ENCODE measurements at places on chromosomes 4 and X.

- DNase-seq, result no peak
Measured at GRCh38 chr4:54006755-54007154, 57.6 kb downstream of the CHIC2 start.

GRCh38 chr4:41437111-41437536 is 100.8 kb upstream of the LIMCH1 start:
- no peak for DNase-seq

DNA sequence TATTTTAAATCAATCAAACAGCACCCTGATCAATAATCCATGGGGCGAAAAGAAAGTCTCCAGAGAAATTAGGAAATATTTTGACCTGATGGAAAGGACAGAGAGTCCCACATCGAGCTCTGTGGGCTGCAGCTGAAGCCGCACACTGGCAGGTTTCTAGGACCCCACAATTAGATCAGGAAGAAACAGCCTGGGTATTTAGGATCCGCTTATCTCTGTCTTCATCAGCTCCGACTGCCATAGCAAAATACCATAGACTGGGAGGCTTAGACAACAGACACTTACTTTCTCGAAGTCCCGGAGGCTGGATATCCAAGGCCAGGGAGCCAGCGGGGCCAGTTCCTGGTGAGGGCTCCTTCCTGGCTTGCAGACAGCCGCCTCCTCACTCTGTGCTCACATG is 36.4 kb downstream of the CCNQ start:
- DNase-seq, result no peak

GRCh38 chr4:8391972-8392371 is 48.6 kb downstream of the ACOX3 start:
- DNase-seq, result peak; percentile 46

DNA sequence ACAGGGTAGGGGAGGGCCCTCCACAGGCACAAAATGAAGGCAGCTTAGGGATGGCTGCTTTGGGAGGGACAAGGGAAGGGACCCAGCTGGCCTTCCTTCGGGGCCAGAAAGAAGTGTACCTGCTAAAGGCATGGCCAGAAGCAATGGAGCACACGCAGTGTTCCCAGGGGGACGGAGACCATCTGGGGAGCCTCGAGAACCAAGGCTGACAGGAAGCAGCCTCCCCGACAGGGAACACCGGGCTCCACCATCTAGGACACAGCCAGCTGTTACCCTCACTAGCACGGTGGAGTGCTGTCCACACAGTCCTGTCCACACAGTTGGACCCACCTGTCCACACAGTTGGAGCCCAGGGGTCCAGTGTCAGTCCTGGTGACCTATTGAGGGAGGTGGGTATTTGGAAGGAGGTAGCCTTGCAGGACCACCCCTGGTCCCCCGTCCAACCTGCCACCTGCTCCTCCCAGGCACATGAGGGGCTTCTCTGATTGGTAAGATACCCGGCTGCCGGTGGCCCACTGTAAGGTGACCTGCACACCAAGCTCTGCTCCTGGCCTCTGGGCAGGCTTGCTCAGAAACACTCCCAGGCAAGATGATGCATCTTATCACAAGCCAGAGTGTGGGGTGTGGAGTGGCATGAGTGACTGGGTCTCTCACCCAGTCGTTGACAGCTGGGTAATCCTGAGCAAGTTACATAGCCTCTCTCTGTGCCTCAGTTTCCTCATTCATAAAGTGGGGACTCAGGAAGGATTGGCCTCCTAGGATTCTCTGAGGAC is 20.5 kb upstream of the AFAP1 start:
- DNase-seq, result peak; percentile 68

- no peak for DNase-seq
Measured at GRCh38 chr4:106496061-106496460, 127.5 kb upstream of the GIMD1 start.

- no peak for DNase-seq
Measured at GRCh38 chr4:70197842-70198241, 2.3 kb downstream of the ODAM start.

- no peak for DNase-seq
Measured at GRCh38 chr4:128461291-128462102, 173.9 kb upstream of the PGRMC2 start.

GRCh38 chrX:124506066-124506465 is 159.7 kb downstream of the SH2D1A start:
- DNase-seq, result no peak

- no peak for DNase-seq
Measured at GRCh38 chr4:7500404-7500803, 65.7 kb upstream of the PSAPL1 start.

DNA sequence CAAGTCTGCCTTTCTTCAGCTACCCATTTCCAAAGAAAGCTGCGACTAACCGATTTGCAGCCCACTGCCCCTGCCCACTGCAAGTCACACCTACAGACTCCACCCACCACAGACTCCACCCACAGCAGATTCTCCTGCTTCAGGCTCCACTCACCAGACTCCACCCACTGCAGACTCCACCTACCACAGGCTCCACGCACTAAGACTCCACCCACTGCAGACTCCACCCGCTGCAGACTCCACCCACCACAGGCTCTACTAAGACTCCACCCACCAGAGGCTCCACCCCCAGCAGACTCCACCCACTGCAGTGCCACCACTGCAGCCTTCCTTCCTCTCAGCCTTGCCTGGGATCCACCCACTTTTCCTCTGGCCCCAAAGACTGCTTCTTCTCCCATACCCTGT is 41.3 kb downstream of the ABLIM2 start:
- DNase-seq, result peak; percentile 74

- DNase-seq, result no peak
Measured at GRCh38 chr4:161629694-161630441, 533.9 kb downstream of the FSTL5 start.

GRCh38 chr4:150286656-150287055 is 208.4 kb downstream of the DCLK2 start:
- DNase-seq, result no peak

DNA sequence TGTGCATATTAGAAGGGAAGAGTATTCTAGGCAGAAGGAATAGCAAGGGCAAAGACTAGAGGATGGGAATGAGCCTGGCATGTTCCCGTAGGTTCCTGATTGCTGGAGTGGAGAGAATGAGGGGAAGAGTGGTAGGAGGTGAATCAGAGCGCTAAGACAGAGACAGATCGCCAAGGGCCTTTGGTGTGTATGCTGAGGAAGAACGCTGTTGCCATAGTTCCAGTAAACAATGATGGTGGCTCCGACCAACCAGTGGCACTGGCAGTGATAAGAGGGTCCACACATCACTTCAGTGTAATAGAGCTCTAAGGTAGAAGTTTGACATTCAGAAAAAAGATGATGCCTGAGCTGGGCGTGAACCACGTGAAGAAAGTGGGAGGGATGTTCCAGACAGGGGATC is 966 bp downstream of the TBC1D25 start:
- no peak for DNase-seq

- DNase-seq, result no peak
Measured at GRCh38 chrX:107713543-107714205, 61.9 kb downstream of the TSC22D3 start.

GRCh38 chrX:134235236-134235635 is 1.7 kb upstream of the CCDC160 start:
- DNase-seq, result no peak

DNA sequence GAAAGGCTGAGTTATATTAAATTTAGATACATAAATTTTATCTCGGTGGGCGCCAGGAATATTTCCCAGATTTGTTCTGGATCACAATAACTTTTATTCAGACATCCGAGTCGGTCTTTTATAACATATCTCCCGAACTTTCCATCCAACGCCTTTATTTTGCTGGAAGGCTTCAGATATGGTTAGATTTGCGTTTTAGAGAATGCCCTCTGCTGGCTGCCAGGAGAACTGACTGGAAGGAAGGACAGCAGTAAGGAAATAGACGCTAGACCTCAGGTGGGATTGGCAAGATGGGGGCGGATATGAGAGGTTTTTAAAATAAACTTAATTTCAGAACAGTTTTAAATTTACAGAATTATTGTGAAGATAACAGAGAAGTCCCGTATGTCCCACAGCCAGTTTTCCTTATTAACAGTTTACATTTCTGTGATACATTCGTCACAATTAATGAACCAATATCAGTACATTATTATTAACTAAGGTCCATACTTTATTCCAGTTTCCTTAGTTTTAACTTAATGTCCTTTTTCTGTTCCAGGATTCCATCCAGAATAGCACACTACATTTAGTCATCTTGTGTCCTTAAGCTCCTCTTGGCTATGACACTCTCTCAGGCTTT is 4.6 kb upstream of the KANTR start:
- DNase-seq, result peak; percentile 55

GRCh38 chrX:148540114-148540513 is 39.7 kb downstream of the AFF2 start:
- no peak for DNase-seq

- no peak for DNase-seq
Measured at GRCh38 chrX:102610905-102611304, 11.6 kb downstream of the ARMCX5 start.

DNA sequence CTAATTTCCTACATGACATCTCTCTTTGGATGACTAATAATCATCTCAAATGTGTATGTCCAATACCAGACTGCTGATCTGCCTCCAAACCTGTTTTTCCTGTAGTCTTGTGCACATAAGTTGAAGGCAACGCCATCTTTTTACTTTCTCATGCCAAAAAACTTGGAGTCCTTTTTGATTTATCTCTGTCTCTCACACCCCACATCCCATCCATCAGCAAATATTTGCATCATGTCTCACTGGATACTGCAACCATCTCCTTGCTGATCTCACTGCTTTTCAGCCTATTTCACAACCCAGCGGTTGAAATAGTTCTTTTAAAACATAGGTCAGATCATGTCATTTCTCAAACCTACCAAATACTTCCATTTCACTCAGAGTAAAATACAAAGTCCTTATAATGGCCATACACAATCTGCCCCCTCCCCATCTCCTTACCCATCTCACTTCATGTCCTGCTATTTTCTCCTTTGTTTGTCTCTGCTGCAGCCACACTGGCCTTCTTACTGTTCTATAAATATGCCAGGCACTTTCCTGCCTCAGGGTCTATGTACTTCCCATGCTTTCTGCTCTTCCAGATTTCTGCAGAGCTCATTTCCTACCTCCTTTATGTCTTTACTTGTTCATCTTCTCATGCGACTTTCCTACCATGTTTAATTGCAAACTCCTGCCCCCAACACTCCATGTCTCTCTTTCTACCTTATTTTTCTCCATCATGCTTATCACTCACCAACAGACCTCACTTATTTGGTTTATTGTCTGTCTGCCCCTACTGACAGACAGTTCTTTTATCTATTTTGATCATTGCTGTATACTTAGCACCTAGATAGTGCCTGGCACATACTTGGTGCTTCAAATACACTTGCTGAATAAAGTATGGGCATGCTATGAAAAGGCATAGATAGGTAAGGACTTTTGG is 98.8 kb downstream of the ANXA3 start:
- DNase-seq, result no peak

DNA sequence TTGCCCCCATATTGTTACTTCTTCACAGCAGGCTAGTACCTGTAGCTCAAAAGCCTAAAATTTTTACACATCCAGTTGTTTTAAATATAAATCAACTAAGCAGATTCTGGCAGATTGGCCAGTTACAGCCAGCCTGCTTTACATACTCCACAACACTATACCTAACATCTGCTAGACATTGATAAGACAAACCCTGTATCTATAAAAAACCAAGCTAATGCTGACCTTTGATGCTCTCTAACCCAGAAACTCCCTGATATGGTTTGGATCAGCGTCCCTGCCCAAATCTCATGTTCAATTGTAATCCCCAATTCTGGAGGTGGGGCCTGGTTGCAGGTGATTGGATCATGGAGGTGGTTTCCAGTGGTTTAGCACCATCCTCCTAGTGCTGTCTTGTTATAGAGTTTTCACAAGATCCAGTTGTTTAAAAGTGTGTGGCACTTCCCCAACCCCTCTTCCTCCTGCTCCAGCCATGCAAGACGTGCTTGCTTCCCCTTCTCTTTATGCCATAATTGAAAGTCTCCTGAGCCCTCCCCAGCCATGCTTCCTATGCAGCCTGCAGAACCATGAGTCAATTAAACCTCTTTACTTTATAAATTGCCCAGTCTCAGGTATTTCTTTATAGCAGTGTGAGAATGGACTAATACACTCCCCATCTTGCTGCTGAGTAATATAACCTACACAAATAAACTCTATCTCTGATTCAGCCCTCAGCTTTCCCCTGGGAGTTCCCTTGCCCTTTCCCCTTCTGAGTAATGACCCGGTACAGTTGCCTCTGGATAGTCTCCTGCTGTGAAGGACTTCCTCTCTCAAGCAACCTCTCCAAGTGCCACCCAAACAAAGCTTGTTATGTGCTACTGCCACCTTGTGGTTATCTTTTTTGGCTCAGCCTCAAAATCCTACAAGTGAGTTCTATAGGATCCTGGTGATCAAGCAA is 39.6 kb downstream of the ZCCHC13 start:
- peak; percentile 47 for DNase-seq

GRCh38 chr4:6834867-6835266 is 52.3 kb downstream of the KIAA0232 start:
- DNase-seq, result no peak

- no peak for DNase-seq
Measured at GRCh38 chr4:183959319-183960045, 54.4 kb downstream of the STOX2 start.

DNA sequence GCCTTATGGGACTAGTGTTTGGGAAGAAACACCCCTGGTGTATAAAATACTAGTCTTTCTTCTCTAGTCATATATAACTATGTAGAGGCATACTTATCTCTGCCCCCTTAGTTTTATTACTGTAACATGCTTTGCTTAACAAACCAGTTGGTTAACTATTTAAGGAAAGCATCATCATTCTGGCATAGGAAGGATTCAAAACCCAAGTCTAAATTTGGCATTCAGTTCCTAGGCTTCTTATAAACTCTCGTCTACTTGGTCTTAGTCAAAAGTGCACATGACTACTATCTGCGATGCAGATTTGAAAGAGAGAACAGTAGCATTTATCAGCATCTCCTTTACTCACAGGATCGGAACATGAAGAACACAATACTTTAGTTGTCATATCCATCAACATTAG is 111.3 kb downstream of the MFAP3L start:
- no peak for DNase-seq

DNA sequence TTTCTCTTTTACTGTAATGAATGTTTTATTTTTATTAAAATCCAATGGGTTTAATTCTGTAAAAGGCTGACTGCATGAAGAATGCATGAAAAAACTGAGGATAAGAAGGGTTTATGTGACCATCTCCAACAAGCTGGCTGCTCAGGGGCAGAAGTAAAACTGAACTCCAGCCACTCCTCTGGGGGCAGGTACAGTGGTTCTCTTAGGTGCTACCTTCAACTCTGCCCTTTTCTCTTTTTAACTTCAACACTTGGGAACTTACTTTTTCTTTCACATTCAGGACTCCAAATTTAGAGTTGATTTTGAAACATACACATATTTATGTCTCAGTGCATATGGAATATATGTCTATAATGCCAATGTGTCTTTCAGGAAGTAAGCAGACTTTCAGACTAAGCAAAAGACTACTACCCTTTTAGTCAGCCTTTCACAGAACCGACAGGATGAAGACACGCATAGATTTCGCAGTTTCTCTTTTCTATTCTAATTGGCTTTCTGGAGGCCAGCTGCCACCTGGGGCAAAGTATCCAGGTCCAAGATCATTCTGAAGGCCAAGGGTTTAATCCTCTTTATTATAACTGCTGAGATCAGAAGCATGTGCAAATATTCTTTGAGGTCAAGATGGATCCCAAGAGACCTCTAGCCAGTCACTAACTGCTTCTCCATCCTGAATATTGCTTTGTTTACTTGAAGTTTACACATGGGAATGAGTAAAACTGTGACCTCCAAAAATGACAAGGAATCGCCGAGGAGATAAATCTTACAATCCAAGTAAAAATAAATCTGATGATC is 30.7 kb downstream of the HS3ST1 start:
- DNase-seq, result no peak
